ENCODE measurements at places on chromosomes 3 and 15.

GRCh38 chr3:115836944-115837343 lies 213.6 kb downstream of the GAP43 start:
- DNase-seq: no peak

GRCh38 chr3:190996181-190996775 lies 133.8 kb upstream of the GMNC start:
- DNase-seq: no peak

GRCh38 chr3:160100610-160101009 lies 112.0 kb downstream of the IL12A start:
- no peak for DNase-seq

DNA sequence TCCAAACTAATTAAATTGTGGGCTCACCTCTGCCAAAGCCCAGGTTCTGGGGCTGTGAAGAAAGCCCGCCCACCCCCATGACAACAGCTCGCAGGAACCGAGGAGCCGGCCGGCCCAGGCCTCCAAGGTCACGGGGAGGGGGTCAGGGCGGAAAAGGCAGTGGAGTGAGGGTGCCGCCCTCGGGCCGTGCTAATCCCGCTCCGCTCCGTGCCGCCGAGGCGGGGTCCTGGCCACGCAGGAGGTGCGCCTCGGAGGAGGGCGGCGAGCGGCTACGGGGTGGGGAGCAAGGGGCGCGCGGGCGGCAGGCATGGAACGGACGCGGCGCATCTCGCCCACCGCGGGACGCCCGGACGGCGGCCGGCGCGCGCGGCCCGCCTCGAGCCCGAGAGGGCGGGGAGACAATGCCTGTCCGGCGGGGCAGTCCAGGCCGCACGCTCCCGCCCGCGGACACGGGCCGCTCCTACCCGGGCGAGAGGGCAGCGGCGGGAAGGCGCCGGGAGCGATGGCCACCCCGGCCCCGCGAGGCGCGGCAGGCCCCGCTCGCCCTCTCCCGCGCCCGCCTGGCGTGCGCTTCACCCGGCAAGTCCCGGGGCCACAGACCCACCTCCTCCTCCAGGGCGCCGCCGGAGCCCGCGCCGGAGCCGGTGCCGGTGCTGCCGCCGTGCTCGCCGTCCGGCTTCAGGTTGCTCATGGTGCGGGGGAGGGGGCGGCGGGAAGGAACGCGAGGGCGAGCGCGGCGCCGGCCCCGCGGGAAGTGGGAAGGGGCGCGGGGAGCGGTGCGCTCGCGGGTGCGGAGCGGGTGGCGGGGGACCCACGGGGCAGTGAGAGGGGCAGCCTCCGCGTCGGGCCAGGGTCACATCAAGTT lies 528 bp downstream of the RBPMS2 start:
- no peak for DNase-seq

- no peak for DNase-seq
These were observed 3.3 kb upstream of the GRIP2 start for GRCh38 chr3:14543446-14543845.

GRCh38 chr3:123169492-123169929 lies 32.2 kb upstream of the SEC22A start:
- DNase-seq: no peak

GRCh38 chr15:67807141-67807540 lies 18.2 kb upstream of the SKOR1 start:
- no peak for DNase-seq

GRCh38 chr3:189724356-189724755 lies 93.2 kb downstream of the TP63 start:
- no peak for DNase-seq

- DNase-seq: no peak
These were observed 376.3 kb downstream of the GAP43 start for GRCh38 chr3:115999613-116000012.

- DNase-seq: no peak
These were observed 48.1 kb downstream of the ADAMTS7 start for GRCh38 chr15:78762985-78763795.

DNA sequence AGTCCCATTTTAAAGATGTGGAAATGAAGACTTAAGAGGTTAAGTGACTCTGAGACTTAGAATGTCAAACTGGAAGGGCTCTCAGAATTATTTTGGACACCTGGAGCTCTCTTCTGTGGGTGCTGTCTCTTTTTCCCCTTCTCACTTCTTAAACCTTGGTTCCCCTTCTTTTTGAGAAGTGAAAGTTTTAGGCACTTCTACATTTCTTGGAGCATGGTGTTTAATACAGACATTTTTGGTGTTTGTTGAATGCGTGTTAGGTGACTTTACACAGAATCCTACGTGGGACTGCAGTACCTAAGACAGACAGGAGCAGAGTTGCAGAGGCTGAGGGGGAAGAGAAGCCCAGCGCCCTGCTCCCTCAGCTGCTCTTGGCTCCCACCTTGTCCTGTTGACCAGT lies 133.3 kb downstream of the MDFIC2 start:
- no peak for DNase-seq

DNA sequence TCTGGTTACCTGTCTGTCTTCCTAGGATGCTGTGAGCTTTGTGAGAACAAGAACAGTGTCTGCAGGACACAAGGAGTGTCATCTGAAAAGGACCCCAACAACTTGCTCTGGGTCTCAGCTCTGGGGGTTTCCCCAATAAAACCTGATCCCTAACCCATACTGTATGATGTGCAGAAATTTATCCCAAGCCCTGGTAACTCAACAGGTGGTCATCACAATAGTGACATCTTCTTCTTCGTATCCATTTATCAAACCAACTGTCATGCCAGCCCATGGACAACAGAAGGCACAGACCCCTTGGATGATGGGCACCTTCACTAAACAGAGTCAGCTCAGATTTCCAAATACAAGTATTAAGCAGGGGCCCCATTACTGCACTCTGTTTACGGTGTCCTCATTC lies 127.5 kb downstream of the UACA start:
- DNase-seq: no peak

DNA sequence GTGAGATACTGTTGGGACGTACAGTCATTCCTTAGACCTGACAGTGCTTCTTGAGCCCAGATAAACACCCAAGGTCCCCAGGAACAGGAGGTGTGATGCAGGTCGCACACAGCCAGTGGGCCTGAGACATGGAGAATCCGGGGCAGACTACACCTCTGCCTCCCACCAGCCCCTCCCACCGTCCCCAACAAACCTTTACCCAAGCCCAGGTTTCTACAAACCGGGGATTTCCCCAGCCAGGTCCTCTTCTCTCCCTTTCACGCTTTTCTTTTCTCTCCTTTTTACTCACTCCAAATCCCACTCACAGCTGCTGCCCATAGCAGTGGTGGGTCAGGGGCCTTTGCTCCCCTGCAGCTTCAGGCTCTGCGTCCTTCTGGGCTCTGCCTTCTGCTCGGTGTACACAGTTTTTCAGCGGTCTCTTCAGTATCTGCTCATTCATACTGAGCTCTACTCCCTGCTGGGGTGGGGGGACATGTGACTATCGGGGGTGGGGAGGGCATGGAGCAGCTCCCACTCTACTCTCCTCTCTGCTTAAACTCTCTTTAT lies 4.8 kb upstream of the PCSK6 start:
- no peak for DNase-seq

DNA sequence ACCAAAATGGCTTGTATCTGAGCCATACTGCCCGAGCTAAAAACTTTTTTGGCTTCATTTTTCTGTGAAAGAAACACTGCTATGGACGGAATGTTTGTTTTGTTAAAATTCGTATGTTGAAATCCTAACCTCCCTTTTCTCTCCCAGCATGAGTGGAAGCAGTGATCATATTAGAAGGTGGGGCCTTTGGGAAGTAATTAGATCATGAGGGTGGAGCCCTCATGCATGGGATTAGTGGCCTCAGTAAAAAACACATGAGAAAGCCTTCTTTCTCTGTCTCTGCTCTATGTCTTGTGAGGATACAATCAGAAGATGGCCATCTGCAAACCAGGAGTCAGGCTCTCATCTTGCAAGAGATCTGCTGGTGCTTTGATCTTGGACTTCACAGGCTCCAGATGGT lies 7.4 kb upstream of the FNDC3B start:
- no peak for DNase-seq

GRCh38 chr15:58258501-58259292 lies 120.5 kb downstream of the AQP9 start:
- no peak for DNase-seq

GRCh38 chr15:83112233-83112955 lies 4.9 kb downstream of the TM6SF1 start:
- no peak for DNase-seq

DNA sequence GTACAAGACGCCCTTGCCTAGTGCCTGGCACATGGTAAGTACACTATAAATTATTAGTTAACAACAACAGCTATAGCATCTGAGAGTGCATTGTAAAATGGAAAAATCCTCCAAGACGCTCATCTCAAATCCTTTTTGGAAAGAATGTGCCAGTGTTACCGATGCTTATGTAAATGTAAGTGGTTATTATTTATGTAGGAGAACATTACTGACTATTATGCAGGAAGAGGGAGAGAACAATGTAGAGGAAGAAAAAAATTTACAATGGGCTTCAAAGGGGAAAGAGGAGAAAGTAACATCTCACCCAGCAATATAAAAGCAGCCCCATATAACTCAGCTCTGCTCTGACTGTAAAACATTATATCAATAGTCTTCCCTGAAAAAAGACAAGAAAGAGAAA lies 155.3 kb upstream of the LPP start:
- DNase-seq: no peak

- DNase-seq: no peak
These were observed 92.0 kb upstream of the TSEN2 start for GRCh38 chr3:12392101-12392878.

DNA sequence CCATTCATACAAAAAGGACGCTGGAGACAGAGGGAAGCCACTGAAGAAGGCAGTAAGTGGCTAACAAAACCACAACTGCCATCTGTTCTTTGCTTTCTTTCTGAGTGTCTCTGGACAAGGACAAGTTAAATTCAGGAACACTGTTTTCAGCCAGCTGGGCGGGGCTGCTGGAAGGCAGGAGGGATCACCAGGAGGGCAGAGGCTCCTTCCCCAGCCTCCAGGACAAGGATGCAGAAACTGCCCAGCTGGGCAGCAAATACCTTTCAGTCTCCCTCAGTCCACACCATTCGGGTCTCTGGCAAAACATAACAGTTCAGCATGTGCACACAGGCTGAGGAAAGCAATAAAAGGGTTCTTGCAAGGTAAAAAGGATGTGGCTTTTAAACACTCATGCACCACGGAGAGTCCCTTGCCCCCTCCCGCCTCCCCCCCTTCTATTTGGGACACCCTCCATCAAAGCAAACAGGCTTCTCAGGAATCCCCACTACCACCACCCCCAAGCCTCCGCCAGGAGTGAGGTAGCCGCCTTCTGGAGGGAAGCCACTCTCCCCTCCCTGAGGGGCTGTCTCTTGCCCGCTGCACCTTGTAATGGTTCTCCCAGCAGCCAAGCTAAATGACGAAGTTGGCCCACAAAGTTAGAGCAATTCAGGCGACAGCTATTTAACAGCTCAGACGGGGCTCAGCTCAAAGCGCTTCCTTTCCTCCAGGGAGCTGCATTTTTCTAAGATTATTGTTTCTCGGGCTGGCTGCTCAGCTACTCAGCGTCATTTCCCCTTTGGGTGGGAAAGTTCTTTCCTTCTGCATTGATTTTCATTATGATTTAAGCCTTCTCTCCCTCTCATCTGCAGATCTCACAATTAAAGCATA lies 3.8 kb downstream of the HEG1 start:
- DNase-seq: peak; percentile 68

Measured in stimulated activated CD8-positive, alpha-beta memory T cell treated with anti-CD3 and anti-CD28 coated beads, Interleukin-15, amount 100 ng/mL, for 48 hours (primary cell).